ENCODE measurements at places on chromosomes 1 and 21. TPM values are rescaled to one million over a fixed set of nuclear protein-coding genes. Genes with fewer than 3 reads are reported as not detected.

The TMEM61 gene
- total RNA-seq = not detected

The GJC2 gene
- 2.0 TPM for total RNA-seq

The MAEL gene
- not detected for total RNA-seq

The CELA2A gene
- total RNA-seq = not detected

The CRB1 gene
- total RNA-seq = 0.05 TPM

DNA sequence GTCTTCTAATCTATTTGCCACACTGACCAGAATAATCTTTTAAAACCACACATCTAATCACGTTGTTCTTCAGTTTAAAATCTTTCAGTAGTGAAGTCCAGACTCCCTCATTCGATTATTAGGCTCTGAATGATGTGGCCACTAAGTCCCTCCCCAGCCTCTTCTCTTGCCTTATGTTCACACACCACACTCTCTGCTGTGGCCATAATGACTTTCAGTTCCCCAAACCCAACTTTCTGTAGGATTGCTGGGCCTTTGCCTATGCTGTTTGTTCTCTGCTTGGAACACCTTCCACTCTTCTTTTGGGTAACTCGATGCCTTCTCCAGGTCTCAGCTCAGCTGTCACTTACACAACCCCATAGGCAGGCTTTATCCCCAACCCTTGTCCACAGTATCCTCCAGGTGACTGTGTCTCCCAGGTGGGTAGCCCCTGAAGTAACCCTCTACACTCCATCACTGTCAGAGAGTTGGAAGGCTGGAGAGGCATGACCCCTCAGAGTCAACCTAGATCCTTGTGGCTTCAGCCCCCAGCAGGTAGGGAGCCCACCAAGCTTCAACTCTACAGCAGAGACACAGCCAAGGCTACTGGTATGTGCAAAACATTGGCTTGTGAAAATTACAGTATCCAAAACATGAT, 8.4 kb upstream of the SLC37A1 start:
- no peak for DNase-seq

DNA sequence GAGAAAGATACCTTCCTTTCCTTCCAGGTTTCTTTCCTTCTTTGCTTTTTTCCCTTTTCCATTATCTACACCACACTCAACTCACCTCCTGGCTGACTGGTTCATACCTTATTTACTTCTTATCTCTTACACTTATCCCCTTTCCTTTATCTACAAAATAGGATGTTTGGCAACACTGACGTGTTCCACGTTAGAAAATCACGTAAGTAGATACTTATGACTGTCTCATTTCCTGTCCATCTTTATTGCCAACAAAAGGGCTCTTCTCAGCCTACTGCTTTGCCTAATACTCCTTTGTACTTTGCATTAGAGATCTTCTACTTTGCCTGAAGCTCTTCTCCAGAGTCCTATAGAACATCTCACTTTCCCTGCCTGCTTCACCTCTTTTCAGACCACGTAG, 25.1 kb downstream of the SYNJ1 start:
- no peak for DNase-seq

- no peak for DNase-seq
Measured at GRCh38 chr1:12547586-12548225, 70.3 kb downstream of the DHRS3 start.

DNA sequence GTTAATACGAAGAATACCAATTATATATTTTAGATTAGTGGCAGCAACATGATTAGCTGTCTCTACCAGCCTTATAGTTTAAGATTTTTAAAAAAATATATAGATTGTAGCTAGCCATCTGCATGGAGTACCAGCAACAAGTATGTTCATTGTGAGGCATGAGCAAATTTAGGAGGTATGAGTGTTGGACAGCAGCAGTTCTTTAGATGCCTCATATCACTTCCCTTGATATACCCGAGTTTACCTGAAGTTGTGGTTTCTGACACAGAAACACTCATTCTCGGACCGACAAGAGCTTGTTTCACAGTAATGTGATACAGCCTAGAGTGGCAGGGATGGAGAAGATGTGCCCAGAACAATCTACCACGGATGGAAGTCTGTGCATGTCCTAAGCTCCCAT, 69.1 kb downstream of the RGS18 start:
- no peak for DNase-seq

- DNase-seq = no peak
Measured at GRCh38 chr1:4113897-4114296, 213.8 kb upstream of the C1orf174 start.

DNA sequence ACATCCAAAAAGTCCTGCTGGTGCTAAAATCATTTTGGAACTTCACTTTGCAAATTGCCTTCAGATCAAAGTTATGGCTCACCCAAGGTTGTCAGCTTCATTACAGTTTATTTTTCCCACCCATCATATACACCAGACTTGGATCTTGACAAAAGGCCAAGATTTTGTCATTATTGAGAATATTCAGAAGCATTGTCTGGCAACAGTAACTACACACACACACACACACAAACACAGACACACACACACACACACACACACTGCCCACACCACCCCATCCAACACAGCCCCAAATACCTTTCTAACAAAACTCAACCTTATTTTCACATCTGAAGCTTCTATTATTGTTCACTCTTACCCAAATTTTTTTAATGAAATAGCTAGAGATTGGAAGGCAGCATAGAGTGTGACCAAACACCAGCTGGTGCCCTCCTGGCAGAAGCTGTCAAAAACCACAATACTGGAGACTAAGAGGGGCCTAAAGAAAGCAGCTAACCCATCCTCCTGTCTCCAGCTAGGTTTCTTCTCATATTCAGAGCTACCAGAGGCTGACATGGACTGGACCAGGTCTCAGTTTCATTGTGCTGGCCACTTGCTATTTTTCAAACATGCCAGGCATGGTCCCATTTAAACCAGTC, 139.1 kb upstream of the ZC3H11B start:
- no peak for DNase-seq

GRCh38 chr1:147591261-147591891, 50.1 kb downstream of the BCL9 start:
- DNase-seq = no peak

GRCh38 chr1:235545292-235545930, 41.2 kb upstream of the B3GALNT2 start:
- no peak for DNase-seq

DNA sequence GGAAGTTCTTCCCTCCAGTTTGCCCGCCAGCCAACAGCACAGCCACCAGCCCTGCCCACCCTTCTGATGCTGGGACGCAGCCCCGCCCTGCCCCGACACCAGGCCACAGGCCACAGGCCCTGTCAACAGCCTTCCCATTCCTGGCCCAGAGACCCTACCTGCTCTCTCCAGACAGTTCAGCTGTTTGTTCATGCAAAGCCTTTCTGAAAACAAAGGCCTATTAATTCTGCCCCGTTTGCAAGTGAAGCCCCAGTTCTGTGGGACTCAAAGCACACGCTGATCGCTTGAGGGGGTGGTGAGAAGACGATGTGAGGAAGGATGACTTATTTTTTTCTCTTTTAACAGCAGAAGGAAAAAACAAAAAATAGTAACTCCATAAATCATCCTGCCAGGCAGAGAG, 55.4 kb upstream of the KIF26B start:
- DNase-seq = no peak

DNA sequence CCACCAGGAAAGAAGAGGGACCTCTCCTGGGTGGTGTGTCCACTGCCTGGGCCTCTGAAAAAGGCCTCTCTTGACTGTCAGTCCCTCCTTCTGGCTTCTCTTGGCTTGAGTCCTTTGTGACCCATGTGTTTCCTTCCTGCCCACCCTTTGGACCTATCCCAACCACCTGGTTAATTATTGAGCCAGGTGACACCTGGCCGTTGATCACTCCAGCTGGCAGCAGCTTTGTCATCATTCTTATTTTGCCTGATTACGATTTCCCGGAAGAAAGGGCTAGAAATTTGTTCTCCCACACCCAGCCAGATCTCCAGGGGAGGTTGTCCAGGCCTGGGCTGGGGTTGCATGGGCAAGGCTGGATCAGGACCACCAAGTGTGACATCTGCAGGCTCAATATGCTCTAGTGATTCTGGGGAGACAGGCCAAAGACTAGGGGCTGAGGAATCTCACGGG, 24.8 kb downstream of the CSF1 start:
- no peak for DNase-seq

DNA sequence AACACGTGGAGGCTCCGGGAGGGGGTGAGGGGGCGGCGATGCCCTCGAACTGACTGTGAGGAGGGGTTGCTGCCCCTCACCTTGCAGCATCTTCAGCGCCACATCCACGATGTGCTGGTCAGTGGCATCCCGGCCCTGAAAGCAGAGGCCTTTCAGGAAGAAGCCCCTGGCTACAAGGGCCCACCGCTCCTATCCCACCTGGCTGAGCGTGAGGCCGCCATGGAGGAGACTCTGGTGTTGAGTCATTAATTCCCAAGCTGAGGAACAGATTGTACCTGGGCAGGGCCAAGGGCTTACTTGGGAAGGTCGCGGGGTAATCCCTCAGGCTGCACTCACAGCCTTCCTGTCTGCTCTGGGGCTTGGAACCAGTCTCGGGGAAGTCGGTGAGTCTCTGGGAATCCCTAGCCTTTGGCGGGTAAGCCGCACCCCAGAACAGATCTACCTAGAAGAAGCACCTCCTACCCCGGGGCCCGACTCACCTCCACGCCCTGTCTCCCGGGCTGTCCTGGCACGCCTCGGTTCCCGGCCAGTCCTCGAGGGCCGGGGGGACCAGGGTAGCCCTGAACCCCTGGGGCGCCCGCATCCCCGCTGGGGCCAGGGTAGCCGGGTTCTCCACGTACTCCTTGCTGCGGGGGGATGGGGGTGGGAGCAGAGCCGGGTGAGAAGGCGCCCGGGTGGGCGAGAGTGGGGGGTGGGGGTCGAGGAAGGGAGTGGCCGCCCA, 13.9 kb downstream of the COL9A2 start:
- no peak for DNase-seq

- no peak for DNase-seq
Measured at GRCh38 chr1:39160703-39161102, 43.8 kb upstream of the MACF1 start.

DNA sequence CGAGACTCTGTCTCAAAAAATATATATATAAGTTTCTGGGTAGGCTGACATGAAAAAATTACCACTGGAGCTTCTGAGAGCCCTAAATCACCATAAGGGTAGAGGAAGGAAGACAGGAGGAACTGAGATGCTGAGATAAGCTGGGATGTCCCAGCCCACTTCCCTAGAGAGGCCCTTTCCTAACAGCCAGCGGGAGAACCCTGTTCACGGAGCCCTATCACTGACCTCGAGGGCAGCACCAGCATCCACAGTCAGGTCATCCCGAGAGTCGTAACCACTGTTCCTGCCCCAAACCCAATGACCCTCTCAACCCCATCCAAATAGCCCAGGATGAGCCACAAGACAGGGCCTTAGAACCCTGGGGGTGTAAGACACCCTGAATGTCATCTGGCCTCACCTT, 77.5 kb downstream of the CD34 start:
- DNase-seq = no peak

DNA sequence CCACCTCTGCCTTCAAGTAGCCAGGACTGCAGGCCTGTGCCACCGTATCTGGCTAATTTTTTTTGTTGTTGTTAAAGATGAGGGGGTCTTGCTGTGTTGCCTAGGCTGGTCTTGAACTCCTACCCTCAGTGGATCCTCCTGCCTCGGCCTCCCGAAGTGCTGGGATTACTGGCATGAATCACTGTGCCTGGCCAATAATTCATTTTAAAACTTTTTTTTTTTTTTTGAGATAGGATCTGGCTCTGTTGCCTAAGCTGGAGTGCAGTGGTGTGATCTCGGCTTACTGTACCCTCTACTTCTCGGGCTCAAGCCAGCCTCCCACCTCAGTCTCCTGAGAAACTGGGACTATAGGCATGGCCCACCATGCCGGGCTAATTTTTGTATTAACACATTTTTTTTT, 3.5 kb downstream of the CDC73 start:
- no peak for DNase-seq

- DNase-seq = peak; percentile 80
Measured at GRCh38 chr1:1281533-1282321, 1.5 kb downstream of the SCNN1D start.

- no peak for DNase-seq
Measured at GRCh38 chr1:22529901-22530621, 33.2 kb upstream of the EPHA8 start.

DNA sequence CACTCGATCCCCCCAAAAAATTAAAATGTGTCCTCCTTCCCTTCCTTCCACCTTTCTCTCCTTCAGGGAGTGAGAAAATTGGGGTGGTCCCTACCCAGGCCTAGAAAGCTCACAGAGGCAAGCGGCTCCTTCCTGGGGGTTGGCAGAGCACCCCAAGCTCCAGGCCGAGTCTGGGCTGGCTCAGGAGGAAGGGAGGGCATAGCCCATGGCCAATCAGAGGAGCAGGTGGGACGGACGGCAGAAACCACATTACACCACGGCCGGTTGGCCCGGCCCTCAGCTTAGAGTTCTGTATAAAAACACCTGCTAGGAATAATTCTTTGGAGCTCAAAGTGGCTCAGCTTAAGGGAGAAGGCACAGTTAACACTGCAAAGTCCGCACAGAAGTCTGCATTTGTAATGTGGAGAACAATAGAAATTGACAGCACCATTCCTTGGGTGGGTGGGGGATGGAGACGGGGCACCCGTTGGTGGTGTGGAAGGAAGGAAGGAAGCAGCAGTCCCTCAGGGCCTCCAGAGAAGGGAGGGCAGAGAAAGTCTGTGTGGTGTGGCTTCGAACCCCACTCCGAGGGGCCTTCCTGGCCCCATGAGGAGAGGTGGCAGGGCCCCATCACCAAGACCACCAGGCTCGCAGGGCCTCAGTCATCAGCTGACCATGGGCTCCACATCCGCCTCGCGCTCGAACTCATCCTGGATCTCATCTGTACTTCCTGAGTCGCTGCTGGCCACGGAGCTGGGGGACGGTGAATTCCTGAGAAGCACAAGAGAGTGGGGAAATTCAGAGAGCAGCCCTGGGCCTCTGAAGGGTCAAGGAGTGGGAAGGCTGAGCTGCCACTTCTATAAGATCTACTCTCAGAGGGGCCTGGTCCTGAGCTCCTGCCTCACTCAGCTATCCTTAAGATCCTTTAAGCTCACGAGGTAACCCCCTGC, 5.8 kb upstream of the ALDH4A1 start:
- DNase-seq = no peak

GRCh38 chr1:203626910-203627246, 246 bp downstream of the ATP2B4 start:
- DNase-seq = no peak

Data from SJSA1 (cell line).